ENCODE measurements at places on chromosomes 1 and 21. TPM values are rescaled to one million over a fixed set of nuclear protein-coding genes. Genes with fewer than 3 reads are reported as not detected.

DNA sequence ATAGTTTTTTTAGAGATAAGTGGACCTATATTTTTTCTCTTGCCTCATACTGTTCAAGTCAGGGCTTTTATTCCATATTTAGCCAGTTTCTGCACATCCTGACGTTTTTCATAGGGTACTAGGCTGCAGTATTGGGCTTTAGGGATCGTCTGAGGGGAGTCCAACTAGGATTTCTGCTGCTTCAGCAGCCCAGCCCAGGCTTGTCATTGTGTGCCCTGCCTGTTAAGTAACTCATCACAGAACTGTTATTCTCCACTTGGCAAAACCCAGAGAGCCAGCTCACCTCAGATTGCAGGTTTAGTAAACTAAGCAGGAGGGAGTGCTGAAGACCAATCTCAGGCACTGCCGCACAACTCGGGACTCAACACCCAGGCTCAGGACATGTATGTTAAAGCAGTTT is 2.8 kb downstream of the GALNT2 start:
- DNase-seq = no peak
- no peak overlapping the region for H3K27ac ChIP-seq
- no peaks in the 10 kb centered on the region for H3K27me3 ChIP-seq
- no peaks in the 10 kb centered on the region for H3K4me1 ChIP-seq

DNA sequence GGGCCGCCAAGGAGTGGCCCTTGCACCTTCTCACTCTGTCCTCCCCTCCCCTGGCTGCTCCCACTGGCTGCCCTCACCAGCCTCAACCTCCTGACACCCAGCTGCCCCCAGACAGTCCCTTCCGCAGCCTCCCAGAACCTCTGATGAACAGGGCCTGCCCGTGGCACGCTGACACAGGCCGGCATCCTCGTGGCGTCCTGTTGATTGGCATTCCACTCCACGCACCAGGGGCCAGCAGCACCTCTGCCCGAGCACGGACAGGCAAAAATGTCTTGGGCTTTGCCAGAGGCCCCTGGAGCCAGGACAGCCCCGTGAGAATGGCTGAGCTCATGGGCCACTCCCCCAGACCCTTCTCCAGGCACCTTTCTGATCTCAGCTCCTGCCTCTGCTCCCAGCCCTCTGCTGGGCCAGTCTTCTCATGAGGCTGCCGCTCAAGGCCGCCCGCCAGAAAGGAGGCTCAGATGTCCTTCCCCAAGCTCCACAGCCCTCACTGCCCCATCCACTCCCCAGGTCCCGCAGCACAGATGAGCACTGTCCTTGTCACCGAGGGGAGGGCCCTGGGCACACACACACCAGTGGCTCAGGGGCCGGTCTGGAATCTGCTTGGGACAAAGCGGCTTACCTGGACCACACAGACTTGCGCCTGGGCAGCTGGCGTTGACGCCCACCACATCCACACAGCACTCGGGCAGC is 15.8 kb upstream of the RNF223 start:
- no peaks in the 10 kb centered on the region for H3K27me3 ChIP-seq
- DNase-seq = no peak
- H3K4me1 ChIP-seq = no peaks in the 10 kb centered on the region
- no peaks in the 10 kb centered on the region for H3K36me3 ChIP-seq

- no peak overlapping the region for H3K27ac ChIP-seq
- no peaks in the 10 kb centered on the region for H3K27me3 ChIP-seq
- no peak for DNase-seq
- H3K4me1 ChIP-seq = no peaks in the 10 kb centered on the region
- H3K36me3 ChIP-seq = no peaks in the 10 kb centered on the region
Measured at GRCh38 chr1:155026588-155026987, 7.0 kb downstream of the DCST2 start.

DNA sequence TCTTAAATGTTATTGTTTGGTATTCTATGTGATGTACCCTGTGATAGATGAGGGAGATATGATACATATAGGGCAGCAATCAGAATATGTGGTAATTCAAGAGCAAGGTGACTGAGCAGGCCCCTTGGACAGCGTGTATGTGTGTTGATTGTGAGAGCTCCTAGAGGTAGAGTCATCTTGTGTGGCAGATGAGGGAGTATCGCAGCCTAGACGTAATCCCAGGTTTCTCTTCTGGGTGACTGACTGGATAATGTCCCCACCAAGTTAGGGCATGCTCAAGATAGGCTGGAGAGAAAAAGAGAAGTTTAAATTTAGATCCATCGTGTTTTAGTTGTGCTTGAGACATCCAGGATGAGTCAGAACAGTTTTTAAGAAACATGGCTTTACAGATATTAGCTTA is 185.3 kb downstream of the ZP4 start:
- H3K36me3 ChIP-seq = no peaks in the 10 kb centered on the region
- H3K27me3 ChIP-seq = no peaks in the 10 kb centered on the region
- DNase-seq = no peak
- no peak overlapping the region for H3K27ac ChIP-seq
- H3K4me3 ChIP-seq = no peak overlapping the region

- no peak for DNase-seq
- no peaks in the 10 kb centered on the region for H3K36me3 ChIP-seq
- no peaks in the 10 kb centered on the region for H3K27me3 ChIP-seq
- peak overlapping the region; percentile 54 for H3K27ac ChIP-seq
- no peak overlapping the region for H3K4me3 ChIP-seq
Measured at GRCh38 chr1:207298186-207298585, 23.3 kb upstream of the CD55 start.

- H3K4me3 ChIP-seq = no peak overlapping the region
- H3K27ac ChIP-seq = no peak overlapping the region
- H3K27me3 ChIP-seq = no peaks in the 10 kb centered on the region
- no peaks in the 10 kb centered on the region for H3K36me3 ChIP-seq
- peak; percentile 66 for DNase-seq
Measured at GRCh38 chr1:28359592-28360239, 9.8 kb upstream of the PHACTR4 start.

DNA sequence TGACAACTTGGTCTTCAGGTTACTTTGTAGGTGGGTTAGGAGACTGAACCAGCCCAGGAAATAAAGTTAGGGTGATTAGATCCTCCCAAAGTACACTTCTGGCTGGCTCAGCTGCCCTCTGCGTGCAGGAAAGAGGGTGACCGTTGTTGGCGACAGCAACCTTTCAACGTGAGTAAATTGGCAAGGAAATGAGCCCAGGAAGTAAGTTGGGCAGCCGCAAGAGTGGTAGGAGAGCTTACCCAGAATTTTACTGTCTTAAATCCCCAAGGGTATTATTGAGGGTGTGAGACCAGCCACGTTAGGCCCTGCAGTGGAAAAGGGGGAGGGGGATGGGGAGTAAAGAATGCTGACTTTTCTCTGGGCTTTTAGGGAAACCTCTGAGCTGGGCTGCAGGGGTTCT is 1.6 kb downstream of the TENT5C start:
- peak; percentile 42 for DNase-seq
- peak overlapping the region; percentile 77 for H3K4me3 ChIP-seq
- no peaks in the 10 kb centered on the region for H3K27me3 ChIP-seq
- no peaks in the 10 kb centered on the region for H3K36me3 ChIP-seq
- peak overlapping the region; percentile 97 for H3K27ac ChIP-seq

DNA sequence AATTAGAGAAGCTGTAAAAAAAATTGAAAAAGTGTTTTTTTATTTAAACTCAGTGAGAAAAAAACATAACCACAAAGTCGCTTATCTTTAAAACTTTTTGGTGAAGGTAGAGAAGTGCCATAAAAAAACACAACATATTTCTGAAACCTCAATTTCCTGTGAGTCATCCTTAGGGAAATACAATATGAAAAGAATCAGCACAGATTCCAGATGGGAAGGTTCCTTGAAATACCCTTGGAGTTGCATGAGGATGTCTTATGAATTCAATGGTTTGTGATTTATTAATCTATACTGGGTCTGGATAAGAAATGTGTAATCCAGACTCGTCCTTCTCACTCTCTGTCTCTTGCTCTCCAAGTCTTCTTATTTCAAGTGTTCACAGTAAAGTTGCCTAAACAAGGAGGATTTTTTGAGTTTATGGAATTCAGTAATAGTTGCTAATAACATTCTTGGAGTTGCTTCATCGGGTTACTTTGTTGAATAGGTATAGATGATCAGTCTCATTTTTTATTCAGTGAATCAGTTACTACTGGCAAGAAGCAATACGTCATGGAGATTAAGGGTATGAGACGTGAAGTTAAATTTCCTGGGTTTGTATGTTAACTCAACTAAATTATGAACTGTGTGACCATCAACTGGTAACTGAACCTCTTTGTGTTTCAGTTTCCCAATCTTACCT is 191.4 kb downstream of the KCNK2 start:
- no peak overlapping the region for H3K4me3 ChIP-seq
- no peak overlapping the region for H3K27ac ChIP-seq
- DNase-seq = no peak
- no peaks in the 10 kb centered on the region for H3K36me3 ChIP-seq
- H3K4me1 ChIP-seq = no peaks in the 10 kb centered on the region

GRCh38 chr1:40350391-40350790 is 23.1 kb upstream of the SMAP2 start:
- H3K4me3 ChIP-seq = no peak overlapping the region
- H3K27me3 ChIP-seq = no peaks in the 10 kb centered on the region
- no peak for DNase-seq
- no peaks in the 10 kb centered on the region for H3K36me3 ChIP-seq
- no peak overlapping the region for H3K27ac ChIP-seq
- H3K4me1 ChIP-seq = no peaks in the 10 kb centered on the region

DNA sequence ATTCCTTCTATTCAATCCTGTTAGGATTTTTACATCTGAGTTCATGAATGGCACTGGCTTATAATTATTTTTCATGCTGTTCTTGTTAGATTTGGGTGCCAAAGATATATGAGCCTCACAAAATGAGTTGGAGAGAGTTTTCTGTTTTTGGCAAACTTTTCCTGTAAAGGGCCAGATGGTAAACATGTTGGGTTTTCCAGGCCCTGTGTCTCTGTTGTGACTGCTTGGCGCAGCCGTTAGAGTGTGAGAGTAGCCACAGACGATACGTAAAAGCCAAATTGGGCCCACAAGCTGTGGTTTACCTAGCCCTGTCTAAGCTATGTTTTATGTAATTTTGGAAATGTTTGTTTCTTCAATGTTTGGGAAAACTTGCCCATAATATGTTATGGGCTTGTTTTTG is 15.6 kb upstream of the CA6 start:
- H3K27me3 ChIP-seq = no peaks in the 10 kb centered on the region
- DNase-seq = no peak
- no peak overlapping the region for H3K27ac ChIP-seq
- H3K4me3 ChIP-seq = no peak overlapping the region
- H3K4me1 ChIP-seq = no peaks in the 10 kb centered on the region

DNA sequence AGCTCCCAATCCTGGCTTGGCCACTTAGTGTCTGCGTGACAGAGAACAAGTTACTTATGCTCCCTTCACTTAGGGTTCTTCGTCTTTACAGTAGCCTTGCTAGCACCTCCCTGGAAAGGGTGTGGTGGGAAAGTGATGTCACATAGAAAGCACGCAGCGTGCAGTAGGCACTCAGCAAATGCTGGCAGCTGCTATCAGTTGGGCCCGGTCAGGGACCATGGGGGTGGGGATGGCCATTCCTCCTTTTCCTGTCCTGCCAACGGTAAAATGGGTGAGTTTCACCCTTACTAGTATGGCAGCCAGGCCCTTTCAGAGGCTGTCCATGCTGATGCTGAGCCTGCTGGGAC is 6.2 kb upstream of the KCNA10 start:
- no peaks in the 10 kb centered on the region for H3K27me3 ChIP-seq
- no peaks in the 10 kb centered on the region for H3K4me1 ChIP-seq
- H3K27ac ChIP-seq = no peak overlapping the region
- H3K36me3 ChIP-seq = no peaks in the 10 kb centered on the region
- H3K4me3 ChIP-seq = no peak overlapping the region

GRCh38 chr1:157775101-157775870 is 1.6 kb downstream of the FCRL2 start:
- H3K4me3 ChIP-seq = no peak overlapping the region
- no peaks in the 10 kb centered on the region for H3K36me3 ChIP-seq
- DNase-seq = no peak
- H3K27me3 ChIP-seq = no peaks in the 10 kb centered on the region

GRCh38 chr1:223756806-223757700 is 44.7 kb downstream of the CAPN2 start:
- no peaks in the 10 kb centered on the region for H3K4me1 ChIP-seq
- no peaks in the 10 kb centered on the region for H3K27me3 ChIP-seq
- no peak overlapping the region for H3K27ac ChIP-seq
- no peak for DNase-seq
- no peak overlapping the region for H3K4me3 ChIP-seq

DNA sequence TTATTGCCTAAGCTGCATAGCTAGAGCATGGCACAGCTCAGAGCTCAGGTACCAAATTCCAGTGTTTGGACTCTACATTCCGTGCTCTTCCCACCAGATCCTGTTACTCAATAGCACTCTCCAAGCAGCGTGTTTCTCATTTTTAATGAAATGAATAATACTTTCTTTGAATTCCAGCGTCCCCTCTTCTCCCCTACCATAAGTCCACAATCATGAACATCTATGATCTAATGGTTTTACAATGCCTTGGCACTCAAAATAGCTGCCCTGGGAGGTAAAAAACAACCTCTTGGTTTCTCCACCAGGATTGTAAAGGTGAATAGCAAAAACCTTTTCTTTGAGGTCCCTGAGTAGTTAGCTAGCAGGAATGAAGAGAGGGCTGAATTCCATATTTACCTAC is 480.0 kb upstream of the PKN2 start:
- H3K36me3 ChIP-seq = no peaks in the 10 kb centered on the region
- no peak overlapping the region for H3K27ac ChIP-seq
- DNase-seq = no peak
- H3K4me1 ChIP-seq = no peaks in the 10 kb centered on the region
- no peak overlapping the region for H3K4me3 ChIP-seq

Gene TEX38
- total RNA-seq = not detected

Gene USP33
- total RNA-seq = 96.4 TPM

Gene SMIM11
- total RNA-seq = 8.2 TPM
